ENCODE measurements at places on chromosomes 2 and 18. TPM values are rescaled to one million over a fixed set of nuclear protein-coding genes. Genes with fewer than 3 reads are reported as not detected.

REG3G gene
- total RNA-seq, result not detected

CENPA gene
- 6.1 TPM for total RNA-seq

TDRD15 gene
- total RNA-seq, result 3.8 TPM

ACVR1C gene
- 0.37 TPM for total RNA-seq

OSBPL6 gene
- total RNA-seq, result 1.9 TPM

All from urinary bladder (tissue), 4 donors.